Glomerular endothelial cell (primary cell): ENCODE measurements at places on chromosomes 12 and 14. TPM values are rescaled to one million over a fixed set of nuclear protein-coding genes. Genes with fewer than 3 reads are reported as not detected.

DNA sequence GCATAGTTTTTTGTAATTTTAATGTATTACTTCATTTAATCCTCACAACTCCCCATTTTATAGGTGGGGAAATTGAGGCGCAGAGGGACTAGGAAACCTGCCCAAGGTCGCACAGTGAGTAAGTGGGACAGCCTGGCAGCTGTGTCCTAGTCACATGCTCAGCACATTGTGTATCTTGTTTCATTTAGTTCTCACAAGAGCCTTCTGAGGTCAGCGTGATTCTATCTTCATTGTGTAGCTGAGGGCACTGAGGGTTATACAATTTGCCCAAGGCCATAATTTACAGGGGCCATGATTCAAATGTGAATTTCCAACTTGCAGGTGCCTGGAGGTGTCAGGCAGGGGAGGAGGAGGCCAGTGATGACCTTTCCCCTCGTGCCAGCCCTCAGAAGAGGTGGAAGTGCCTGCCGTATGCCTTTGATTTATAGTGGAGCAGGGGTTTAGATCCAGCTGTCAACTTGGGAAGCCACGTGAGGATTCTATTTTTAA, 30.3 kb upstream of the SMOC1 start:
- DNase-seq = no peak

- no peak for DNase-seq
These were observed 145.4 kb downstream of the TMTC2 start for GRCh38 chr12:82832096-82832495.

DNA sequence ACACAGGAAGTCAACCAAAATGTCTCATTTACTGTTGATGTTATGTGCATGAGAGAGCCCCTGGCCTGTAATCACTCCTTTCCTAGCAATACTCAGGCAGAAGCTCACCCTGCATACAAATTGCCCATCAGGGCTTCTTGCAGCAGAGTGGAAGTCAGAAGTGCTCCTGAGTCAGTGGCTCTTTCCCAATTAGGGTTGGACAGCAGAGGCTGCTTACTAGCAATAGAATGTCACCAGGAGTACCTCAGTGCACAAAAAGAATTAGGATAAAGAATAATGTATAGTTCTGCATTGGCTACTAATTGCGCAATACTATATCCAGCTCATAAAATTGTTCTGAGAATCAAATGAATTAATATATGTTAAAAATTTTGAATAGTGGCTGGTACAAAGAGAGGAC, 161.1 kb downstream of the SLC35F4 start:
- no peak for DNase-seq

DNA sequence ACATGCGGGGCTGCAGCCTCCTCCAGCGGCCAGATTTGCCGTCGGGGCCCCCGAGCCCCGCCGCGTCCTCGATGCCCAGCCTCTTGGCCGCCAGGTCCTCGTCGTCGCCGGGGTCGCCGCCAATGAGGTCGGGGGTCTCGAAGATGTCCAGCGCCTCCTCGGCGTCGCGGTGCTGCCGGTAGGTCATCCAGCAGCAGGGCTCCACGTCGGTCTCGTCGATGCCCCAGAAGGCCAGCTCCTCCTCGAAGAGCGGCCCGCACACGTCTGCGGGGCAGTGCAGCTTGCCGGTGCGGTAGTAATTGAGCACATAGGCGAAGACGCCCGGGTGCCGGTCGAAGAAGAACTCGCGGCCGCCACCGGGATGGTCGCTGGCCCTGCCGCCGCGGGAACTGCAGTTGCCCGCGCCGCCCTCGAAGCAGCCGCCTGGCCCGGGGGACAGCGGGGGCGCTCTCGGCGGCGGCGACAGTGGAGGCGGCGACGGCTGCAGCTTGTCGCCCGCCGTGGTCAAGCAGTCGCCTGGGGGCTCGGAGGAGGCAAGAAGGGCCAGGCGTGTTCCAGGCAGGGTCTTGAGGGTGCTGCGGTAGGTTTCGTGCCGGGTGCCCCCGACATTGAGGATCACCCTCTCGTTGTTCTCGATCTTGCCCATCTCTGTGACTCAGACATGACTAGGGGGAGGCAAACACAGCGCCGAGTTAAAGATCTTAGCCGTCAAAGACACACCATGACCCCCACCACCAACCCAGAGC, 2.1 kb downstream of the KCNC2 start:
- no peak for DNase-seq

- DNase-seq = no peak
These were observed 786.8 kb downstream of the TMTC2 start for GRCh38 chr12:83473408-83474095.

DNA sequence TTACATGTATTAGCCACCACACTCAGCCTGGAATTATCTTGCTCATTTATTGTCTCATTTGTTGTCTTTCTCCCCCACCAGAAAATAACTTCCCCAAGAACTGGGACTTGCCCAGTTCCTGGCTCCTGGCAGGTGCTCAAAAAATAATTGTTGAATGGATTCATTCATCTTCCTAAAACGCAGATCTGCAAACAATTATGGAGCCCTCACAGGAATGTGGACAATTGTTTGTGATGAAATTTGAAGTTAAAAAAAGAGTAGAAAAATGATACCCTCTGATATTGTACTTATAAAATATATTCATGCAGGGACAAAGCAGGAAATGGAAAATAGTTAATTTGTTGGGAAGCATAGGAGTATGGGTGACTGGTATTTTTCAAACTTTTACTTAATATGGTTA, 60.7 kb upstream of the MAP1LC3B2 start:
- DNase-seq = no peak

- no peak for DNase-seq
These were observed 469 bp upstream of the LRFN5 start for GRCh38 chr14:41606282-41606531.

DNA sequence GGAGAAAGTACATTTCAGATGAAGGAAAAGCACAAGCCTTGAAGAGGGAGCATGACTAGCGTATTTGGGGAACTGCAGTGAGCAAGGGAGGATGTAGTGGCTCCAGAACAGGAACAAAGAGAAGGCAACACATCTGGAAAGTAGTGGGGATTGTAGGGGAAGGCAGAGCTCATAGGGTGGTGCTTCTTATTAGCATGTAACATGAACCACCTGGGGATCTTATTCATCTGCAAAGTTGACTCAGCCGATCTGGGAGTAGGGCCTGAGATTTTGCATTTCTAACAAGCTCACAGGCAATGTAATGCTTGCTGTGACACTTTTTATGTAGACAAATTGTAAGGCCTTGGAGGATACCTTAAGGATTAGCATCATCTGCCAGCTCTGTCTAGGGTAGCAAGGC, 447.3 kb downstream of the NELL2 start:
- no peak for DNase-seq

ACSS3 gene
- total RNA-seq = 0.10 and 7.7 TPM in 2 replicates

DNA sequence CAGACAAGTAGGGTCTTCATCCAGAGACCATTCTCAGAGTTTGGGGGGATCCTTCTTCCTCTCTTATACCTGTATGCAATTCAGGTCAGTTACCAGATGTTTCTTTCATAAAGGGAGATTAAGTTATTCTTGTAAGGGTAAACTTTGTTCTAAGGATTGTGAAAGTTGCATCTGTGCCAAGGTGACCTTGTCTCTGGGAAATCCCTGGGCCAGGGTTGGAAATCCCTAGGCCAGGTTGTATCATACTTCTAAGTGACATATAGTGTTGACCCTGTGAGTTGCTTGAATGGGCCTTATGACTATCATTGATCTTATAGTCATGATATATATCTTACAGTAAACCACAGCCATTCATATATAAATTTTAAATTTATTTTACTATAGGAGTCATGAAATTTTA, 436.9 kb downstream of the RMST start:
- no peak for DNase-seq

GPR135 gene
- total RNA-seq = 0.97 and 4.8 TPM in 2 replicates

- no peak for DNase-seq
These were observed 96.0 kb downstream of the ATXN2 start for GRCh38 chr12:111503116-111503515.

DNA sequence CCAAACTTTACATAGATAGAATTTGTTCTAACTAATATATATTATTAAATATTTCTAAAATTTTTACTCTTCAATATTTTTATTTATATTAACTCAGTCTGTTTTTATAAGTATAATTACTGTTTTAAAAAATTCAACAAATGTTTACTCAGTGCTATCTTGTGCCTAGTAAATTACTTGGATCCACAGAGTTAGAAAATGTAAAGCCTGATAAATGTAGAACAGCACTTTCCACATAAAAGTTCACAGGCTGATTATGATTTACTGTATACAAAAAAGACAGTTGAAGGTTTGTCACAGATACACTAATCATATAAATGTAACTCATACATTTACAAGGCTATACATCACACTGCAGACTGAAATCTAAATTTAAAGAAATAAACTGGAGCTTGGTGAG, 170.0 kb downstream of the FOXG1 start:
- DNase-seq = no peak

DNA sequence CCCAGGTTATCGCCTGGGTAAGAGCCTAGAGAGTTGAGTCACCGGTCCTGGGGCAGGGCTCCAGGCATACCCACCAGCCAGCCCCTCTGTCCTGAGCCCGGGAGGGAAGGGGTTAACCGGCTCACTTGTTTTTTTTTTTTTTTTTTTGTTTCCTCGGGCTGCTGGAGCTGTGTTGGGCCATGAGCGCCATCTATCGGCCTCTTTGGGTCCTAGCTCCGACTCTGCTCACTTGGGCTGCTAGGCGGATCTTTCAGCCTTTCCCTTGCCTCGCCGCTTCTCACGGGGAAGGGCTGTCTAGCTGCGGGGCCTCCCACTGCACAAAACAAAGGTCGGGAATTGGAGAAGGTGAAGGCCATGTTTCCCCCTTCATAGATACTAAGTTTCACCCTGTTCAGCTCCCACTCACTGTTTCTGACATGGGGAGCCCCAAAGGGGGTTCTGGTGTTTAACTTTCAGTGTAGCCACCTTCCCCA, 2.8 kb upstream of the SMUG1 start:
- peak; percentile 57 for DNase-seq

- no peak for DNase-seq
These were observed 17.7 kb downstream of the C12orf71 start for GRCh38 chr12:27064397-27065342.

GRCh38 chr14:55192054-55192621, 753 bp upstream of the DLGAP5 start:
- DNase-seq = no peak

- peak; percentile 88 for DNase-seq
These were observed 96.1 kb downstream of the PPHLN1 start for GRCh38 chr12:42421844-42422779.
